ENCODE measurements at places on chromosomes 1 and 21.

- no peak for DNase-seq
Measured at GRCh38 chr1:162954824-162955223, 93.8 kb upstream of the CCDC190 start.

GRCh38 chr1:157081707-157082106, 17.9 kb downstream of the ETV3L start:
- no peak for DNase-seq

DNA sequence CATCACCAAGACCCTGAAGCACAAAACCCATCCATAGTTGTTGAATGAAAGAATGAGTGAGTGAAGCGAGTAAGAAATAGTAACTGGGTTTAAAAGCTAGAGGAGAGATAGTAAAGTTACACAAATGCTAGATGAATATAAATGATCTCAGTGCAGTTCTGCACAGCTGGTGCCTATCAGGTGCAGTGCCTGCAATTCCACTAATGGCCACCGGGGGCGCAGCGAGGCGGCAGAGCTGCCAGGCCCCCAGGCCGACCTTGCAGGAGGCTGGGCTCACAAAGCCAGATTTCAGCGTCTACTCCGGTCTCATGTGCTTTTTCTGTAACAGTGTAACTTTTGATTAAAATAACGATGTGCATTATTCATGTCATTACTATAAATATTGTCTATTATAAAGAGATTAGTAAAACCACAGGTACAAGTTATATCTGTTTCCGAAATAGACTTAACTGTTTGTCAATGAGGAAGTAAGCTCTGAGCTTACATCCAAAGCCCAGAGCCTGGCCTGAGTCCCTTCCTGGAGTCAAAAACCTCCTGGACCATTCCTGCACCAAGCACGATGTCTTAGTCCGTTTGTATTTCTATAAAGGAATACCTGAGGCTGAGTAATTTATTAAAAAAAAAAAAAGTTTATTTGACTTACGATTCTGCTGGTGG, 477.6 kb downstream of the NPHP4 start:
- DNase-seq, result no peak

GRCh38 chr21:16590186-16590585, 860.4 kb downstream of the USP25 start:
- no peak for DNase-seq

- DNase-seq, result no peak
Measured at GRCh38 chr1:87686136-87686495, 357.4 kb downstream of the LMO4 start.

- DNase-seq, result peak; percentile 78
Measured at GRCh38 chr1:214454569-214455396, 96.6 kb downstream of the PTPN14 start.

GRCh38 chr21:35026617-35027562, 22.2 kb downstream of the RUNX1 start:
- DNase-seq, result no peak

GRCh38 chr1:222582099-222582774, 7.5 kb downstream of the TAF1A start:
- DNase-seq, result no peak

DNA sequence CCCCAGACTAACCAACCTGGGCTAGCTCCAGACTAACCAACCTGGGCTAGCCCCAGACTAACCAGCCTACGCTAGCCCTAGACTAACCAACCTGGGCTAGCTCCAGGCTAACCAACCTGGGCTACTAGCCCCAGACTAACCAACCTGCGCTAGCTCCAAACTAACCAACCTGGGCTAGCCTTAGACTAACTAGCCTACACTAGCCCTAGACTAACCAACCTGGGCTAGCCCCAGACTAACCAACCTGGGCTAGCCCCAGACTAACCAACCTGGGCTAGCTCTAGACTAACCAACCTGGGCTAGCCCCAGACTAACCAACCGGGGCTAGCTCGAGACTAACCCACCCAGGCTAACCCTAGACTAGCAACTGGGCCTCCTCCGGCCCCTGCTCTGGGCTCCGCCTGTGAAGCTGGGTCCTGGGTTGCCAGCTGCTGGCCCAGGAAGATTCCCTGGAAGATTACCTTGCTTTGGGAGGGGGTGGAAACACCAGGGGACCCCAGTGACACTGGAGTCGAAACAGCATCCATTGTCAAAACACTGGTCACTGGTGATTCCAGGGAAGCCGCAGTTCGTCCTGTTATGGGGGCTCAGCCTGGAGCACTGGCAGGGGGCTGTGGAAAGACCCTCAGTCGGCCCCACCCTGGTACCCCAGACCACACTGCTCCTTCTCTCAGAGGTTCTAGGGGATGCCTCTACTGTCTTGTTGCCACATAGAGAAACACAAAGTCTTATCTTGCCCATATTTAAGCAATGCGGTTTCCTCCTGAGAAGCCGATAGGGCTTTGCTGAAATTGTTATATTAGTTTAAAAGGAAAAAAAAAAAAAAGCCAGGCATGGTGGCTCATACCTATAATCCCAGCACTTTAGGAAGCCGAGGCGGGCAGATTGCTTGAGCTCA, 1.1 kb downstream of the TFF2 start:
- no peak for DNase-seq

- no peak for DNase-seq
Measured at GRCh38 chr1:186519982-186520381, 59.1 kb upstream of the PDC start.
